Activated gamma-delta T cell treated with anti-CD3 and anti-CD28 coated beads, Interleukin-2, amount 50 U/mL, for 16 hours (primary cell): ENCODE measurements at places on chromosomes 6 and 20.
A peak's percentile ranks its signal among the peaks of the same experiment; 100 is the strongest.

GRCh38 chr6:95882371-95882770 is 133.4 kb upstream of the FUT9 start:
- no peak for DNase-seq

DNA sequence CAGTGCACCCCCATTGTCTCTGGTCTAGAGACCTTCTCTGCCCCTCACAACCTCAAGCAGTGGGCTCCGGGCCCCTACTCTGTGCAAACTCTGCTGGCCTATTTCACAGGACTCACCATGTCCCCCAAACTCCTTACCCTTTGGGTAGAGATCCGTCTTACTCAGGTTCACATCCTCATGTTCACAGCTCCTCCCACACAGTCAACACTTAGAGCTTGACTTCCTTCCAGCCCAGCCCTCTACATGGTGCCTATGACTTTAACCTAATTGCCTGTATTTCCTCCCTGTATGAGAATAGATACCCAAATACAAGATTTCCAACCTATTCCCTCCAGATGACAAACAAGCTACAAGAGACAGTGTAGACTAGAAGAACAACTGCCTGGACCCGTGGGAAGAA is 528.6 kb upstream of the JARID2 start:
- no peak for DNase-seq

DNA sequence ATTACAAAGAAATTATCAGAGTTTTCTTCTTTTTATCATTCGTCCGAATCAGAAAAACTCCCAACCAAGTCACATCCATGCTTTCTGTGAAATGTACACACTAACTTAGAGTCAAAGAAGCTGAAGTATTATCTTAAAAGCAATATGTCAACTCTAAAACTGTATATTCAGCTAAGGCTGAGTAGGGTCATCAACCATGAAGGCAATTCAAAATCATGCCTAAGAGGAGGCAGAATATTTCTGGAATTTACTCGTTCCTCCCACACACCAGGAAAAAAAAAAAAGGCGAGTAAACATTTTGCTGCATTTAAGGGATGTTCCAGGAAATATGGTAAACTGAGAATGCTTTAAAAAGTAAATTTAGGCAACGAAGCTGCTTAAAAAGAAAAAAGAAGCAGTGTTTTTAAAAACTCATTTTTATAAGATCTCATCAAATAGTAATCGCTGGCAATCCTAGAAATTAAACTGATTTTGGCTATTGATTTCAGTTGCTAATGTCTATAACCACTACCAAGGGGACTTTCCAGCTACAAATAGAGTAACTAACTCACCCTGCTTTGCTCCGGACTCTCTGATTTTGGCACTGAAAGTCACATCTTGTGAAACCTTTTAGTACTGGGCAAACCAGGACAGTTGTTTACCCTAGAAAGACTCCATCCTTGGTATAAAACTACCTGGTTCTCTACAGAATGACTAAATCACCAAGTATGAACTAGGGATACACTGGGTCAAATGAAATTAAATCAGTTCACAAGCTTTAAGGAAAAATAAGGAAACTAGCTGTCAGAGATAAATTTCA is 82.8 kb downstream of the MBOAT1 start:
- no peak for DNase-seq

DNA sequence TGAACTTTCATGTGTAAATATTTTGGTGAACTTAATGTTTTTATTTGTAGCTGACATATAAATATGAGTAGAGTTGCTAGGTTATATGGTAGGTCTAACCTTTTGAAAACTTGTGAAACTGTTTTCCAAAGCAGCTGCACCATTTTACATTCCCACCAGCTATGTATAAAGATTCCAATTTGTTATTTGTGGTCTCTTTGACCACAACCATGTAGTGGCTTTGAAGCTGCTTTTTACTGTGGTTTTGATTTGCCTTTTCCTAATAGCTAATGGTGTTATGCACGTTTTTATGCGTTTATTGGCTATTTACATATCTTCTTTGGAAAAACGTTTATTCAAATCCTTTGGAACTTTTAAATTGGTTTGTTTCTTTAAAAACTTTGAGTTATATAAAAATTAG is 10.3 kb downstream of the CST3 start:
- no peak for DNase-seq

GRCh38 chr6:51213811-51214210 is 395.1 kb downstream of the TFAP2B start:
- no peak for DNase-seq

DNA sequence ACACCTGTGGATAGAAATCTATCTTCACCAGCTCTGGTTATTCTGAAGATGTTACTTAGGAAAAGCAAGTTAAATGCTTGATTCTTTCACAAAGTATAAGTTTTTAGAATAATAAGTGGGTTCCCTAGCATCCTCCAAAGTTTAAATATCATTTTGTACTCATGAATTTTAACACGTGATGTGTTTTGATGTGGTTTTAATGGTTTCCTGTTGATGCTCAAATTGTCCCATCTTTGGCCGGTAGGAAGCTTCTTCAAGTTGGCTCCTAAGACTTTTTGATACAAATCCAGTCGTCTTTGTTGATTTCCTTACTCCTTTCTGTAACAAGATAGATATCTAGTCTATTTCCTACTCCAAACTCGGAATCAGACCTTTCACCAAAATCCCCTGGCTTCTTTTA is 94.5 kb upstream of the STXBP5 start:
- no peak for DNase-seq

- no peak for DNase-seq
Observed at GRCh38 chr6:56706981-56707726, 64.5 kb upstream of the DST start.

DNA sequence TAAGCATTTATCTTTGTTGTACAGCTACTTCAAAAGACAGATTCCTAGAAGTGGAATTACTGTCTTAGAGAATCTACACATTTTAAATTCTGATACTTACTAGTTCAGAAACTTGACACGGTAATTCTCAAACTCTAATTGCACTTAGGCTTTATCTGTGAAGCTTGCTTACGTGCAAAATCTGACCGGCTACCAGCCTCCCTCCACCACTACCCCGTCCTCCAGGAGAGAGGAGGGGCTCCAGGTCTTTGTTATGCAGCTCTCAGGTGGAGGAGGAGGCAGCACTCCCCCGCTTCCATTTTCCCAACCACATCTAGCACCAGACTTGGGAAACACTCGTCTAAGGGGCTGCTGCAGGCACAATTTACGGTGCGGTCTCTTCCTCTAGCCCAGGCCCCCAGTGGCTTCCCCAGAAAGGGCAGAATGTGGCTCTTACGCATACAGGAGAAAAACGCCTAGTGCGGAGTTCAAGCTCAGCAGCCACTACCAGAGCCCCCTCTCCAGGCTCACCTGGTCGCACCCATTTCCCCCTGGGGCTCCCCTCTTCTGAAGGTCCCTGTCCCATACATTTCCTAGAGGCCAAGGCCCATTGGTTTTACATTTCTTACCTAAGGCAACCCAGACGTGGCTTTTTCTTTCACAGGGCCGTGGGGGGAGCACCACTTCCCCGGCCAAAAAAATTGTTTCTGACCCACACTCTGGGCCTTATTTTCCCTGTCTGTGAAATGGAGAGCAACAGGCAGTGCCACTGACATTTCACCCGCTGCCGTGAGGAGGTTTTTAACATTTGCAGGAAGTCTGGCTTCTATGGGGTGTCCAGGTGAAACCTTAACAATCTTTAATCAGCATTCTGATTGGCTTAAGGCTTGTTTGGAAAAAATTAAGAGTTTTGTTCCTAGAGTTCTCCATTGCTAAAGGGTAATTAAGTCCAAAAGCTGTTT is 1.6 kb upstream of the TGIF2 start:
- DNase-seq: no peak

DNA sequence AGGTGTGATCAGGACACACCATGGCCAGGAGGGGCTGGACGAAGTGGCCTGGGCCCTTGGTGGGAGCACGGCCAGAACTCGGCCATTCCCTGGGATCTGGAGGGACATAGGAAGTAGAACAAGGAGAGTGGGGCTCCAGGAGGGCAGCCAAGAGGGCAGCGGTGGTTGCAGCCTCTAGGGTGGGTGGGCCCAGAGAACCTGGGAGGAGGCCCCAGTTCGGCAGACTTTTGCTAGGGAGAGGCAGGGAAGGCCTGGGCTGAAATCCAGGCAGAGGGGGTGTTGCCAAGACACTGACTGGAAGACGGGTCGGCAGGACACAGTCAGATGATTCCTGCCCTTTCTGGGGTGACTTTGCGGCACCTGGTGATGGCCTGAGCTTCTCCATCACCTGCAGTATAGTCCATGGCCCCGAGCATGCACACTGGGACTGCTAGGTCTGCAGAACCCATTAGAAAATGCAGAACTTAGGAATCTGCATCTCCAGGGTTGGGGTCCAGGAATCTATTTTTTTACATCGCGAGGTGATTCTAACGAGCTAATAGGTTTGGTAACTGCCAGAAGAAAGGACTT is 224.8 kb downstream of the SYNDIG1 start:
- DNase-seq: no peak

- DNase-seq: no peak
Observed at GRCh38 chr20:20562507-20562906, 149.9 kb downstream of the RALGAPA2 start.

DNA sequence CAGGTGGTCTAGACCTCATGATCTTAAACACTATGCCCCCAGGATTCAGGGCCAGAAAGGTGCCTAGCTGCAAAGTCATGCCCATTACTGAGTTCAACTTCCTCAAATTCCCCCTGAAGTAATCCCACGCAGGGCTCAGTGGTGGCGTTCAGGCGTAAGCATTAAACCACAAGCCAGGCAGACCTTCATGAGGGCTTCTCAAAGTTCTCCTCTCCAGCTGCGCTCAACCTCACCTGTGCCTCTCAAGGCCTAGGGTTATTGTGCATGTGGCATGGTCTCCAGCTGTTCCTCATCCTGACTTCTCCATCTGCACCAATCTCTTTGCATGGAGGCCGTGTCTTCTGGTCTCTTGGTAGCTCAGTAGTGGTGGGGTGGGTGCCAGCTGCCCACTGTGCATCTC is 113.6 kb downstream of the TSHZ2 start:
- no peak for DNase-seq

DNA sequence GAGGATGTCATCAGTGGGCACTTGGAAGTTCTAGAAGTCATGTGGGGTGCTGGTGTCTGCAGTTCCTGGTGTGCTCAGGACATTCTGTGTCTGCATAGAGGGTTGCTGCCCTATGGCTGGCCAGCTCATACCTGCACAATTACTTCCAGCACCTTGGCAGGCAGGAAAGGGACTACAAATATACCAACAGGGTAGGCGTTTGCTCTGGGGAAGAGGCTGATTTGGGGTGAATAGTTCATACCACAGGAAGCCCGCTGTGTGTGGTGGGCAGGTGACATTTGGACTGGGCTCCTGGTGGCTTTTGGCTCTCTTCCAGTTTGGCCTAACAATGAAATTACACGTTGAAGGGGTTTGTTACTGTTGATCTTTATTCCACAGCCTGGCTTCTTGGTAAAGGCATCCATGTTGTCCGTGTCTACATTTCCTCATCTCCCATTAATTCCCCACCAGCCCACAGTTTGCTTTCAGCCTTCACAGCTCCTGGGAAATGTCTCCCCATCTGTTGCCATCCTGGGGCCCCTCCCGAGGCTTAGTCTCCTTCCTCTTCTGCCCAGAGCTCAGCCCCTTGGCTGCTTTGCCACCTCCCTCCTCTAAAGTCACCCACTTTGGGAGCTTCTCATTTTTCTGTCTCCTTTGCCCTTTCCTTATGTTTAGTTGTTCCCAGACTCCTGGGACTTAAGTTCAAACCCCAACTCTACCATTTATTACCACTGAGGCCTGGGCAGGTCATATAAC is 88.1 kb downstream of the RSPH3 start:
- peak; percentile 26 for DNase-seq

DNA sequence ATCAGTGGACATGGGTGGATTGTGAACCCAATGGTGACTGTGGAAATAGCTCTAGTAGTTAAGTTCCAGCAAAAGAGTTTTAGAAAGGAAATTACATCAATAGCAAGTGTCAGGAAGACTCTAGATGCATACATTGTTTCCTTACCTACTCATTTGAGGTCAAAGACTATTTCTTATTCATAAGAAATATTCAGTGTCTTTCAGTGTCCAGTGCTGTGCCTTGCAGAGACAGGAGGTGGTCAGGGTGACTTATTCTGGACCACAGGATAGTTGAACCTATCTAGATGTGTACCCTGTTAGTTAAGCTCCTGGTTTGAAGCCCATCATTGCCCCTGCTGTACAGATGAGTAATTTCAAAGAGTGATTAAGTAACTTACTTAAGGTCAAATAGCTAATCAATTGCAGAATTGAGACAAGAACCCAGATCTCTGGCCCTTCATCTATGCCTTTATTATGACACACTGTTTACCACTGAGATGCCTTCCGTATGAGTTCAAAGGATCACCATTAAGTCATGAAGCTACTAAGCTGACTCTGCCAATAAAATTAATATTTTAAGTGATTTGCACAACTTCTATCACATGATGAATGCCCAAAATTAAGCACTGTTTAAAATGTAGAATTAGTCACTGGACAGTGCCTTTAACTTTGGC is 136.1 kb downstream of the PDSS2 start:
- DNase-seq: no peak

- no peak for DNase-seq
Observed at GRCh38 chr6:5531161-5531560, 269.8 kb downstream of the FARS2 start.

DNA sequence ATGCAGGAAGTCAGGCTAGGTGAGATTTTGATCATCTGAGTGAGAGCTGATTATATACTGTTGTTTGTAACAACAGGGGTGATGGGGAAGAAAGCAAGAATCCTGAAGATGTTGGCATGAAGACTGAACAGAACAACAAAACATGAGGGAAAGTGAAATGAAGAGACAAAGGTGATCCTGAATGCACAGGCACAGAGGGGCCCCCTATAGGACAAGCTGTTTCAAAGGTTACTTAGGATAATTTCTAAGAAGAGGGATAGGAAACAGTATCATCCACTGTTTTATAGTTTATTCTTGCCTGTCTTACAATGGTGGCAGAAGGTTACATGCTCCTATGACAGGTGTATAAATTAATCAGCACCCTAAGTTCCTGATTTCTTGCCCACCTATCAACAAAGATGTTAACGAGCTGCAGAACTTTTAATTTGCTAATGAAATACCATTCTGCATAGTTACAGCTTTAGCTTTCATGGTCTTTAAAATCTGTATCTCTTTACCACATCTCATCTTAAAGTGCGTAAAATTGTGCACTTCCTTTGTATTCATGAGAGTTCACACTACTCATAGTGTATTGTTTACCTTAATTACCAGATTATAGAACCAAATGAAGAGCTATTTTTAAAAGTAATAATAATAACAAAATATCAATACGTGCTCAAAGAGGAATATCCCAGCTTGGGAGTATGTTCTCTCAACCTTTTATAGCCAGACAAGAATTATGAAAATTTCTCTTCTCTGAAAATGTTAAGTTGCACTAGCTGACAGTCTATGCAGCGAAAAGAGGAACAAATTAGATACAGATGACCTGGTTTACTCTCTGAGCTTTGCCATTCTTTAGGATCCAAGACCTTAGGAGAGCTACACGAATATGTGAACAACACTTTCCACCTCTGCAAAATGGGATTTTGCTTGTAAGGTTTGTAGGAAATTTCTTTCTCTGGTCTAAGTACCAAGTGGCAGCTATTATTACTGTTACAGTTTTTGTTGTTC is 192.5 kb downstream of the EDN1 start:
- DNase-seq: no peak
